Hair follicle dermal papilla cell (primary cell): ENCODE measurements at places on chromosomes 11 and 22. TPM values are rescaled to one million over a fixed set of nuclear protein-coding genes. Genes with fewer than 3 reads are reported as not detected.

Gene OR56A4
- total RNA-seq = not detected in 2 replicates

Gene TSPAN18
- 3.6 and 4.1 TPM in 2 replicates for total RNA-seq

Gene B4GAT1
- total RNA-seq = 28.3 and 29.0 TPM in 2 replicates

Gene KCNK4
- total RNA-seq = 0.12 TPM in 1 of 2 replicates, not detected in the other

Gene SHISAL1
- 2.1 and 3.4 TPM in 2 replicates for total RNA-seq

Gene OR52I1
- total RNA-seq = not detected in 2 replicates

Gene TP53AIP1
- total RNA-seq = 0.12 and 0.16 TPM in 2 replicates

Gene PHOX2A
- total RNA-seq = not detected in 2 replicates

Gene SPDYC
- not detected in 2 replicates for total RNA-seq

Gene APOL1
- 2.3 and 3.3 TPM in 2 replicates for total RNA-seq

Gene MUC5B
- total RNA-seq = not detected in 2 replicates
